ENCODE measurements at places on chromosomes 6 and 20. TPM values are rescaled to one million over a fixed set of nuclear protein-coding genes. Genes with fewer than 3 reads are reported as not detected.

DNA sequence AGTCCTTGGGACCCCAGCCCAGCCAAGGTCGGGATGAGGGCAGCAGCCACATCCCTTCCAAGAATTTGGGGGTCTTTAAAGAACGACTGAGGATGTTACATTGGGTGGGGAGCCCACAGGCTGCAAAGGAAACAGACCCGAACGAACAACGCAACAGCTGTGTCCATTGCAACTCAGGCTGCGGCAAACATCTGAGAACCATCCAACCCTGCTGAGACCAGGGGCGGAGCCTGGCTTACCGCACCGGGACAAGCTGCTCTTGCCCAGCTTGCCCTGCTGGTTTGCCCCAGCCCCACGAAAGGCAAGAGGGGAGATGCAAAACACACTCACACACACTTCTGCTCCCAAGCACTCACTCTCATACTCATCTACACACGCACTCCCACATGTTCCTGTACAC, 21.5 kb upstream of the TAF4 start:
- no peak for DNase-seq

DNA sequence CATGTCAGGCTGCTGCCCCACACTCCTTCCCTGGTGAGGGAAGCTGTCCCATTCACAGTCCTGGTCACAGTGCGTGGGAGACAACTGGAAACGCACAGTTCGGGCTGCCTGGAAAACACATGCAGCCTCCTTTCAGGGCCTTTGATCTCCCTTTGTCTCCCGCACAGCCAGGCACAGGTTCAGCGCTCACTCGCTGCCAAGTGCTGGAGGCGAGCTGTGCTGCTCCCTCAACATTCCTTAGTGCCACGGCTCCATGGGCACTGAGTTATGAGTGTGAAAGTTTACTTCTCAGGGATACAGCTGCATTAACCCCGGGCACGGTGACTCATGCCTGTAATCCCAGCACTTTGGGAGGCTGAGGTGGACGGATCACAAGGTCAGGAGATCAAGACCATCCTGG, 9.1 kb downstream of the YTHDF1 start:
- DNase-seq, result no peak

GRCh38 chr20:52469128-52469527, 277.5 kb upstream of the ZFP64 start:
- no peak for DNase-seq

GRCh38 chr6:45454008-45454911, 76.5 kb upstream of the SUPT3H start:
- no peak for DNase-seq

DNA sequence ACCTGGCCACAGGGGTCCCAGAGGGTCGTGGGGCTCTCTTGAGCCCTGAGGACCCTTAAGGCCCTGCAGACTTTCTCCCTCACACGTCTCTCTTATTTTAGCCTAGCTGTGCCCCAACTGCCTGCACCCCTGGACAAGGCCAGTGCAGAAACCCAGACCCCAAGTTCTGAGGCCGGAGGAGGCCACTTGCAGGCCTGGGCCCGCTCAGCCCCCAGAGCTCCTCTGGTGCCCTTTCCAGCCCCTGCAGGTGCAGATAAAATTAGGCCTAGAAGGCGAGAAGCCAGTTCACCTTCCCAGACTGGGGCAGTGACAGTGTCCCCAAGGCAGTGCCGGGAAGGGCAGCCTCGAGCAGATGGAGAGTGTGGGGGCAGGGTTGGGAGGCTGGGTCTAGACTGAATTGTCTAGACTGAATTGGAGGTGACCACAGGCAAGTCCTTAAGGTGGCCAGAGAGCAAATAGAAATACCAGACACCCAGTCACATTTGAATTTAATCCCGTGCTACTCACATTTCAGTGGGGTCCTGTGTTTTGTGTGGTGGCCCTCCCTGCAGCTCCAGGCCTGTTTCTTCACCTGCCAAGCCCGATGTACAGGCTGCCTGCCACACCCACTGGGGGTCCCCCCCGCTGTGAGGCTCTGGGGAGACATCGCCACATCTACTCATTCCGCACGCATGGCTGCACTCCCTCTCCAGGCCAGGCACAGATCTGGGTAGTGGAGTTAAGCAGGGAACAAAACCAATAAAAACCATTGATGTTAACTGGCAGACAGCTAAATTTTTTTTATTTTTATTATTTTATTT, 8.6 kb upstream of the IP6K3 start:
- DNase-seq, result no peak

Gene CNBD2
- 5.9 TPM for total RNA-seq

DNA sequence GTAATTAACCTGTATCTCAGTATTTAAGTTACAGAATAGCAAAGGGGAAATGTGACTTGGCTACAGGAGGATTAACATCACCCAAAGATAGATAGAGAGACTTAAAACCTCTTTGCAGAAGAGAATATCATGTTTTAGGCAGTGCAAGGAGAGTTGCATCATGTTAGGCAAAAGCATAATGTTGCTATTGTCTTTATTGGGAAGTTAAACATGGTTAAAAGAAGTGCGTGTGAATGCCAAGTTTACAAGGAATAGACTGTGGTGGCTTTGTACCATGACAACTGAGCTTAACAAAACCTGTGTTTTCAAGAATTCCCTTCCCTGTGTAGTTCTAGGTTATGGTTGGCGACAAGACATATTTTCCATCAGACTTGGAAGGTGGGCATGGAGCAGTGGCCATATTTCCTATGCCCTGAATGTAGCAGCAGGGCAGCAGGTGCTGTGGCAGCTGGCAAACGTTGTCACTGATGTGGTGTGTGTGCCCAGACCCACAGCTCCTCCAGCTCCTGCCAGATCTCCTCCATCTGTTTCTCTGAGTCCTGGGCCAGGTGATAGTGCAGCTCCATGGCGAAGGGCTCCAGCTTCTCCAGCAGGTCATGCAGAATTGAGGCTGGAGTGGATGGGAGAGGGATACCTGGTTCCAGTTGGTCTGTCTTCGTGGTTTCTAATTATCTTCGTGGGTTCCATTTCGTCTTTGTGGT, 163.3 kb downstream of the QRSL1 start:
- DNase-seq, result no peak

Gene MCCD1
- not detected for total RNA-seq

DNA sequence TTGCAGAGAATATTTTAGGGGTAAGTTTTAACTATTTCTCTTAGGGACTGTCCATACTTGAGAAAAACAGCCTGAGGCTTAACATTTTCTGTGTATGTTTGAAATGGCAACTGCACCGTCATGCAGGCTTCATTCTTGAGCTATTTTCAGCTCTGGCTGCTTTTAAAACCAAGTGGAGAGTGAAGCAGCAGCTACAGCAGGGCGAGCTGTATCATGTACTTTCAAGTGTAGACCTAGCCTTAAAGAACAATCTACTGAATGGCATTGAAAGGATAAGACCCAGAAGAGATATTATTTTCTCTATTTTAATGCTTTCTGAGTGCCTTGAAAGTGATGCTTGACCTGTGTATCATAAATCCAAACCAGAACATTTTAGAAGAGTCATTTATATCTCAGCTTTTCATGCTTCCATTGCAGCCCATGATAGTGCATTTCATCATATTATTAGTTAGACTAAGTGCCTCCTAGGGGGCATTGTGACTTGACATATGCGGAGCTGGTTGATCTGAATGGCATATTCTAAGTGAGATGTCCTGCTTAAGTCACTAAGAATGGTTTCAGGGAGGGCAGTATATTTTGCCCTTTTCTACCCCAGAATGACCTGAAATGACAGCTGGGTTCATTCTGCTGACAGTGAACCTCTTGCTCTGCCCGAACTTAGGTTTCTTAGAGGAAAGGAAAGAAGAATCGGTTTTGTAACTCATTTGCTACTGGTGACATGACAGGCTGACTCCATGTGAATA, 85.3 kb downstream of the NKAIN2 start:
- no peak for DNase-seq

- no peak for DNase-seq
Observed at GRCh38 chr6:29696147-29697125, 15.5 kb upstream of the ZFP57 start.

GRCh38 chr6:18166312-18167036, 11.3 kb downstream of the KDM1B start:
- DNase-seq, result no peak

Gene MEP1A
- total RNA-seq, result not detected

- no peak for DNase-seq
Observed at GRCh38 chr6:89843070-89843469, 13.4 kb downstream of the CASP8AP2 start.

- DNase-seq, result no peak
Observed at GRCh38 chr6:122726649-122727048, 52.9 kb upstream of the FABP7 start.

DNA sequence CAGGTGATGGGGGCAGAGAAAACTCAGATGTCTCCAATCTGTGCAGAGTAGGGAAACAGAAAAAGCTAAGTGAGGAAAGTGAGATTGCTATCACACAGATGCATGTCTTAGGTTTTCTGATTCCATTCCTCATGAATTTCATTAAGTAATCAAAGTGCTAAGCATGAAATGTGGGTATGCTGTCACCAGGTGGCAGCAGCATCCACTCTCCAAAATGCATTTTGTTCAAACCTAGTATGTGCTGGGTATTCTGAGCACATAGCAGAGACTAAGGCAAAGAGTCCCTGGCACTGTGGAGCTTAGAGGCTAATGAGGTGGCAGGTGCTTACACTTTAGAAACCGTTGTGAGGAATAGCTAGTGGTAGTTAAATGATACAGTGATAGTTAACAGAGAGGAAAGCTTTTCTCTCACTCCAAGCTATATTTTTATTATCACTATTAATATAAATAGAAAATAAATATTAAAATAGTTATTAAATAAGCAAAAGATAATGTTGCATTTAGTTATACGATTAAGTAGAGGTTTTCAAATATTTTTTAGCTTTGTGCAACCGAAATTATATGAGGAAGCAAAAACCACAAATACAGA, 179.5 kb downstream of the CDH26 start:
- peak; percentile 16 for DNase-seq

- DNase-seq, result no peak
Observed at GRCh38 chr20:63911176-63911575, 16.2 kb downstream of the DNAJC5 start.

GRCh38 chr6:157764178-157765068, 58.6 kb upstream of the SNX9 start:
- peak; percentile 90 for DNase-seq

Gene GNMT
- 2.8 TPM for total RNA-seq

- DNase-seq, result no peak
Observed at GRCh38 chr20:21161926-21162325, 36.0 kb downstream of the KIZ start.

Gene GRIK2
- total RNA-seq, result not detected

Gene GPANK1
- 24.2 TPM for total RNA-seq

GRCh38 chr6:132132422-132132821, 181.2 kb upstream of the CCN2 start:
- no peak for DNase-seq

Gene MAN1A1
- total RNA-seq, result 31.7 TPM

Gene BPIFB2
- not detected for total RNA-seq

DNA sequence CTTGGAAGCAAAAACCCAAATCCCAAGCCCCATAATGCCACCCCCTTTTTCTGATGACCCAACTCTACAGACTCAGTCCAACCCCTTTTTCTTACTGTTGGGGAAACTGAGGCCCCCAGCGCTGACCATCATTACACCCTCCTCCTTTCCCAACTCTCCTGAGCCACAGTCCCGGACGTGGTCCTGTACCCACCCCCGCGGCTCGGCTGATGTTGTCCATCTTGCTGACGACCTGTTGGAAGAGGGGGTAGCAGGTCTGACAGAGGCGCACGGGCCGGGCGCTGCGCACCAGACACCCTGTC, 533 bp downstream of the OSTM1 start:
- no peak for DNase-seq

GRCh38 chr6:161424421-161424820, 150.6 kb upstream of the AGPAT4 start:
- no peak for DNase-seq

- peak; percentile 77 for DNase-seq
Observed at GRCh38 chr20:56400001-56400640, 7.7 kb downstream of the CSTF1 start.

GRCh38 chr6:104638841-104639290, 220.9 kb downstream of the HACE1 start:
- no peak for DNase-seq

Gene PAK5
- total RNA-seq, result not detected

DNA sequence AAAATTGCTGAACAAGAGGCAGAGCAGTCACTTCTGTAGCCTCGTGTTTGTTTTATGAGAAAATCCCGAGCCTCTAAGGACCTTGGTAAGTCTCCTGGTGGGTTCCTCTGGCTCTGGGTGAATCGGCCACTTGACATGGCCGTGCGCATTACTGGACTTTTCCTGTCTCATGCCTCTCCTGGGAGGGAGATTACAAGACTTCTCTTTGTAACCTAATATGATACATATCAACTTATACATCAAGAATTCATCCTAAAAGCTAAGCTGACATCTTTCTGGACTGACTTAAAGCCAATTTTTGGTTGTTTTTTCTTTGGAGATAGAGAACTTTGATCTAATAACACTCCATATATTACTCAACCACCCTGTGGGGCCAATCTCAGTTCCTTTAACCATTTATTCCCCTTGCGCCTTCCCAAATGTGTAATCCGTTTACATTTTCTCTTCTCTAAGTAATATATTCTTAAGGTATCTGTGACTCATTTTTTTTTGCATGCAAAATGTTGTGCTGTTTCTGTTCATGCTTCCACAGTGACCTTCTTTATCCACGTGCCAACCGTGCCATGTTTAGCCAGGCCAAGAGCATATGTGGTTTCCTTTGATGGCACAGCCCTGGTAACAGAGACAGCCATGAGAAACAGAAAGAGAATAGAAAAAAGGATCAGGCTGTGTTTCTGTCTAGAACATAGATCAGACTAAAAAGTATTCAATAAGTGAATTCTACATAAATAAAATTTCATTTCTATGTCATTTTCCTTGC, 47.5 kb upstream of the JAG1 start:
- no peak for DNase-seq

DNA sequence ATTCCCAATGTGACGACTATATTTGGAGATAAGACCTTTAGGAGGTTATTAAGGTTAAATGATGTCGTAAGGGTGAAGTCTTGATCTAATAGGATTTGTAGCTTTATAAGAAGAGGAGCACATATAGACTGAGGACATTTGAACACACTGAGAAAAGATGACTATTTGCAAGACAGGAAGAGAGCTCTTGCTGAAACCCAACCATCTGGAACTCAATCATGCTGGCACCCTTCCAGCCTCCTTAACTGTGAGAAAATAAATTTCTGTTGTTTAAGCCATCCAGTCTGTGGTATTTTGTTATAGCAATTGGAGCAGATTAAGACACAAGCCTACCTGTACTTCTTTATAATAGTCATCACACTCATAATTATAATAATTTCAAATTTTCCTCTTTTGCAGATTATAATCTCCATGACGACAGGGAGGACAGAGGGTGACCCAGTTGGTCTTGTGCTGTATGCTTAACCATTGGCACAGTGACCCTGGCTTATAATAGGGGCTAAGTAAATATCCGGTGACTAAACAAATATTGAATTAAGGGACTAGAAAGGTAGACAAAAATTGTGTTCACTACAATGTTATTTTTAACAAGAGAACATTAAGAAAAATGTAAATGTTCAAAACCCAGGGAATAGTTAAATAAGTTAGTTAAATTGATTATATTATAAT, 206.4 kb upstream of the HDDC2 start:
- no peak for DNase-seq

Gene TFAP2D
- not detected for total RNA-seq

GRCh38 chr6:46419576-46420002, 71.7 kb downstream of the RCAN2 start:
- DNase-seq, result peak; percentile 40

- DNase-seq, result no peak
Observed at GRCh38 chr20:58492074-58492718, 23.0 kb downstream of the APCDD1L start.

Data from B cell (primary cell).